NCI-H774 (cell line): ENCODE measurements at places on chromosomes 6 and 20.

GRCh38 chr6:11706171-11706570 lies 72.4 kb downstream of the ADTRP start:
- DNase-seq: no peak

GRCh38 chr6:4649728-4650127 lies 126.5 kb upstream of the CDYL start:
- DNase-seq: no peak

DNA sequence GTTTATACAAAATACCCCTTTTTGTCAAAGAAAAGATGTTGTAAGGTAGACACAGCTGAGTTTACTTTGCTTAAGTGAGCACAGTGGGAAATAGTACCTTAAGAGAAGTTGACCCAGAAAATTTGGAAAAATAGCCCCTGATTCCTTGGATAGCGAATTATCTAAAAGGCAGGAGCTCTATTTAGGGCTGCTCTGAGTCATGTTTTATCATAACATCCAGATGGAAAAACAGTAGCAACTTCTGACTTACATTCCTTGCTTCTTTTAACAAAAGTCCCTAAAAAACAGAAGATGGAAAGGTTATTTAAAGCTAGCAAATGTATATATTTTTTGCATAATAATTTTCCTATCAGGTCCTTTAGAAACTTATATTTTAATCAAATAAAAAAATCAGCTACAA lies 59.0 kb downstream of the THEMIS start:
- DNase-seq: no peak

GRCh38 chr6:159445351-159445750 lies 247.7 kb downstream of the SOD2 start:
- no peak for DNase-seq

DNA sequence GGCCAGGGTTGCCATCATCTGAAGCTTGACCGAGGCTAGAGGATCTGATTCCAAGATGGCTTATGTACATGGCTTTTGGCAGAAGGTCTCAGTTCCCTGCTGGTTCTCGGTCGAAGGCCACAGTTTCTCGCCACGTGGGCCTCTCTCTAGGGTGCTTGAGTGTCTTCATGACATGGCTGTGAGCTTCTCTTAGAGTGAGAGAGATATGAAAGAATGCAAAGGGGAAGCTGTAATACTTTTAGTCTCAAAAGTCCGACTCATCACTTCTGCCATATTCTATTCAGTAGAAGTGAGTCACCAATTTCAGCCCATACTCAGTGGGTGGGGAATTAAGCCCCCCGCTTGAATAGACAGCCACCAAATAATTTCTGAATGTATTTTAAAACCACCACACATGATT lies 94.2 kb downstream of the UTRN start:
- no peak for DNase-seq

GRCh38 chr6:150783813-150784212 lies 81.7 kb upstream of the MTHFD1L start:
- no peak for DNase-seq

DNA sequence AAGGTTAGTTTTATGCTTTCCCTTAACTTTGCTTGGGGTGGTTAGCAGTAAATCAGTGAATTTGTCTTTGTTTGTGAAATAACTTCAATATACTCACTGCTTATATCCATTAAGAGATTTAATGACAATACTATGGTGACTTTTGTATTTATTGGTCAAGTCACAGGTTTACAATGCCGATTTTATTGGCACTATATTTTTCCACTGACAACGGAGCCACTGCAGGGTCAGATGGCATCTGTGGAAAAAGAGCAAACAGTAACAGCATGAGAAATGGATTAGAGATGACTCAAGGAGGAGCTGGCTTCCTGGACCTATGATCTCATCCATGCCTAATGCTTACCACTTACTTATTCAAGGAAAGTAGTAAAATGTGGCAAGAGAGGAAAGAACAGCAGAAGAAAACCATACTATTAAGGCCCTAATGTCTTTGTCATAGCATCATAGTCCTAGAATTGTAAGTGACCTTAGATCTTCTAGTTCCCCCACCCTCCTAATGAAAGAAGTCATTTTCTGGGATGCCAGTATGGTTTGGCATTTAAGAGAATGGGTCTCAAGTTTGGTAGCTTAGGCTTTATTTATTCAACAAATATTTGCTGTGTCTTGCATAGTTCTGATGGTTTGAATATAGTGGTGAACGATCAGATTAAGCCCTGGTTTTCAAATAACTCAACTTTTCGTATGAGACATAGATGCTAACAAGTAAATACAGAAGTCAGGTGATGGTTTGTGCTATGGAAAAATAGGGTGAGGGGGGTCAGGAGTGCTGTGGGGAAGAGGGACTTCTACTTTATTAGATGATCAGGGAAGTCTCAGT lies 18.5 kb downstream of the RNF144B start:
- no peak for DNase-seq

DNA sequence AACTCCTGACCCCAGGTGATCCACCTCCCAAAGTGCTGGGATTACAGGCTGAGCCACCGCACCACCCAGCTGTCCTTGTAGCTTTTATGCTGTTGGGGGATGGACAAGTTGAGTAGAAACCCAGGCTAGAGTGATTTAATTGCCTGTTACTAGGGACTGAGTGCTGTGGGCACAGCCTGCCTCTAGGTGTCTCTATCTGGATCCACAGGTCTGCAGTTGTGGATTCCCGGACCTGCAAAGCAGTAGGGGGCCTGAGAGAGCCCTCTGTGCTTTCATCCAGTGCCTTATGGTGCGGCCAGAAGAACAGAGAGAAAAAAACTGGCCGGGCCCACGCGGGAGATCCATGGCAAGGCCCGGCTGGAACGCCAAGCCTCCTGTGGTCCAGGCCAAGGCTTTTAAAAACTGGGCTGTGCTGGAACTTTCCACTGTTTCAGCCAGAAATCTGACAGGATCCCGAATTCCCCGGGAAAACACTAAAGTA lies 5.2 kb downstream of the SIRPA start:
- no peak for DNase-seq

DNA sequence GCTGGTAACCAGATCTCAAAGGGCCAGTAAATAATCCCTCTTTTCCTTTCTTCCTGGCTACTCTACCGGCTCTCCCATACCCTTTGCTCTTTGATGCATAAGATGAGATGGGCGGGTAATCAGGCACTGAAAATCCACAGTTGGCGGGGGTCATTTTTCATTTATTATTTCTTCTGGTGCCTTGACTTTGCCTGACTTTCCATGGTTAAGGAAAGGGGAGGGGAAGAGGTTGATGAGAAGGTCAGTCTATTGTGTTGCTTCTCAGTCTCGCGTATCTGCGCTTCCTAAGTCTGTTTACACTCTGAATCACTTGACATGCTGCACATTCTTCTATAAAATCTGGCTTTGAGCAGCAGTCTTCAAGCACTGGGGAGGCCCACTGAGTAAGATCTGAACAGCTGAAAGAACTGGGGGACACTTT lies 121.1 kb upstream of the HDGFL1 start:
- DNase-seq: no peak

GRCh38 chr6:112203577-112204349 lies 50.6 kb downstream of the LAMA4 start:
- no peak for DNase-seq

GRCh38 chr6:74956559-74957428 lies 249.1 kb downstream of the COL12A1 start:
- no peak for DNase-seq

- DNase-seq: no peak
These were observed 1.1 kb upstream of the MRGBP start for GRCh38 chr20:62795023-62795761.

GRCh38 chr6:166997768-166998255 lies 1.4 kb upstream of the CEP43 start:
- DNase-seq: peak; percentile 35

DNA sequence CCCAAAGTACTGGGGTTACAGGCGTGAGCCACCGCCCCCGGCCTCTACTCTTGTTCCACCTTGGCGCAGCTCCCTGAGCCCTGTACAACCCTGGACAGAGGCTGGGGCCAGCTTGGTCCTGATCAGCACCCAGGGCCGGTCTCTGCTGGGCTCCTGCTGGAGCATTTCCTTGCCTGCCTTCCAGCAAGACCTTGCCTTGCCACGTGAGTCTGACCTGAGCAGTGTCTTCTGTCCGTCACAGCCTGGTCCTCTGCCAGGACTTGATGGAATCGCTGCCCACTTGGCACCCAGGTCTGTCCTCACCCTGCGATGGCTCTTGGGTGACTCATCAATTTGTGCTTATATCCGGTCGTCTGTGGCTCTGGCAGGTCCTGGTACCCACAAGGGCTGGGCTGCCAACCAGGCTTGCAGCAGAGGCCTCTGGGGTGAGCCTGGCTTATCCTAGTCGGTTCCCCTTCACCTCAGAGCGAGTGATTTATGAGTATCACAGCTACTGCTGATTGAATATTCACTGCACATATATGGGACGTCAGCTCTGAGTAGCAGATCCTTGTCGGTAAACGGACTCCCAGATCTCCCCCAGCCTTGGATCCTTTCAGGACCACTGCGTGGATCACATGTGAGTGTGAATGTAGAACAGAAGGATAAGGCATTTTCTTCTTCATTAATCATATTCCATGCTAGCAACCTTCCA lies 10.1 kb upstream of the SULF2 start:
- no peak for DNase-seq

DNA sequence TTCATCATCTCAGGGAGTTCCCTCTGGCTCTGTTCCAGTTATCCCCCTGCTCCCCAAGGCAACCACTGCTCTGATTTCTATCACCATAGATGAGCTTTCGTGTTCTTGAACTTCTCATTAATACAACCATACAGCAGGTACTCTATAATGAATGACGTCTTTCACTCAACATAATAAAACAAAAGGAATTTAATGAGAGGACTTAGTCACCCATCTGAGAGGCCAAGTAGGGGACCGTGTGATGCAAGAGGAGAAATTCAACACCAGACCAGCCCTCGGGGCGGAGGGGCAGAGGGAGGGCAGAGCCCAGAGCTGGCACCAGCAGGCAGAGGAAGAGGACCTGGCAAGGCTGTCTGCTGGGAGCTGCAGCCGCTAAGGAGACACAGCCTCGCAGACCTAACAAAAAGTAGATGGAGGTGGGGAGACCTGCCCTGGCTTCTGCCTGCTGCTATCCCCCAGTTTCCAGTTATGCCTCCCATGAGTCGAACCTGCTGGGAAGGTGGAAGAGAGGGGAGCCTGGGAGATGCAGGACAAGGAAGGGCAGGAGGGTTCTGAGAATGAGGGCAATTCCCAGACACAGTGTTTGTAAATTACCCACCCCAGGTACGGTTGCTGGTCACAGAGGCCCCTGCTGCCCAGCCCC lies 13.8 kb downstream of the CCN5 start:
- peak; percentile 20 for DNase-seq

GRCh38 chr20:17710379-17711266 lies 10.9 kb downstream of the BANF2 start:
- no peak for DNase-seq

DNA sequence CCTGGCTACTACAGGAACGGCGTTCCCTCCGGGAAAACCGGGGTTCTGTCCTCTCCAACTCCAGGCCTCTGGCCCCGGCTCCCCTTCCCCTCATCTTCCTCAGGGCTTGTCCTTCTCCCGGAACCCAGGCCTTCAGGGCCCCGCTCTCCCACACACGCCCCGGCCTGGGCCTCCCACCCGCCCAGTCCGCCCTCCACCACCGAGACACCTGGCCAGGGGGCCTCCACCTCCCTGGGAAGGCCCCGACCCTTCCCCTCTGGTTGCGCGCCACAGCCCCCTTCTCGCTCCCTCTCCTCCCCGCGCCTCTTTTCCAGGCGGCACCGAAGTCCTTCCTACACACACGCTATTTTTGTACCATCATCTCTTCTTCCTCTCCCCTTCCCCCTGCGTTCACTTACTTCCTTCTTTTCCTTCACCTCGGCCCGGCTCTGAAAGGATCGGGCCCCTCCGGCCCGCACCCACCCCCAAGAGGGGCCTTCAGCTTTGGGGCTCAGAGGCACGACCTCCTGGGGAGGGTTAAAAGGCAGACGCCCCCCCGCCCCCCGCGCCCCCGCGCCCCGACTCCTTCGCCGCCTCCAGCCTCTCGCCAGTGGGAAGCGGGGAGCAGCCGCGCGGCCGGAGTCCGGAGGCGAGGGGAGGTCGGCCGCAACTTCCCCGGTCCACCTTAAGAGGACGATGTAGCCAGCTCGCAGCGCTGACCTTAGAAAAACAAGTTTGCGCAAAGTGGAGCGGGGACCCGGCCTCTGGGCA lies 1.3 kb upstream of the SIRPA start:
- no peak for DNase-seq

- no peak for DNase-seq
These were observed 3.2 kb downstream of the RBM38 start for GRCh38 chr20:57394121-57395082.

- DNase-seq: no peak
These were observed 43.4 kb downstream of the IYD start for GRCh38 chr6:150412221-150412620.

DNA sequence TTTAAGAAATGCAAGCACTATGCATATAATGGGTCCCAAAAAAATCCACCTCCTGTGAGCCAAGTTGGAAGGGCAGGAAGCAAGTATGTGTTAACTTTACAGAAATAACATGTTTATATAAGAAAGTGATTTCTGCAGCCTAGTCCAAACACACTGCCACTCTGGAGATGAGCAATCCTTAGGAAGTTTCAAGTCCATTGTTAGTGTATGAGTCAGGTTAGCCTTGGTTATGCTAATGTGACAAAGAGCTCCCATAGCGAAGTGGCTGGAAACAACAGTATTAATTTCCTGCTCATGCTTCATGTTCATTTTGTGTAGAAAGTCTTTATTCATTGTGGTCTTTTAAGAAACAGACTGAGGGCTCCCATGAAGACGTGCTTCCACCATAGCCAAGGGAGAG lies 121.4 kb downstream of the TBXT start:
- DNase-seq: no peak

- no peak for DNase-seq
These were observed 4.9 kb upstream of the TMEM242 start for GRCh38 chr6:157328108-157328692.

- no peak for DNase-seq
These were observed 63.0 kb downstream of the JPH2 start for GRCh38 chr20:44123874-44124535.

DNA sequence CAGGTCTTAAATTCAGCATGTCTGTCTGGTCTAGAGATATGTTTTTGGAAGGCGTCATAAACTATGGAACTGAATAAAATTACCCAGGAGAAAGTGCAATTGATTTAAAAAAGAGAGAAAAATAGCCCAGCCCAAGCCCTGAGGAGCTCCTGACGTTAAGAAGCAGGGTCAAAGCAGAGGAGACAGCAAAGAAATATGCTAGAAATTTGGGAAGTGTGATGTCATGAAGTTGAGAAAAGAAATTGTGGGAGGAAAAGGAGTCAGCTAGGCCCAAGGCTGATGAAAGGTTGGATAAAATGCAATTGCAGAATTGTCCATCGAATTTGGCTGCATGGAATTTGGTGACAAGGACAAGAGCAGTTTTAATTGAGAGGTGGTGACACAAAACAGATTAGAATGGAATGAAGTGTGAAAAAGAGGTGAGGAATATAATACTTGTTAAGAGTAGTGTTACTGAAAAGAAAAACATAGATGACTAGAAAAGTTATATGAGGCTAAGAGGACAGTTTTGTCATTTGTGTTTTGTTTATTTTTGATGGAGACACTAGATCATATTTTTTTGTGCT lies 381.6 kb downstream of the LAMA2 start:
- no peak for DNase-seq

GRCh38 chr6:21596949-21597682 lies 3.6 kb downstream of the SOX4 start:
- DNase-seq: peak; percentile 66
